Anterior cingulate cortex (tissue), 58 donors: ENCODE measurements at places on chromosomes 4 and X.

DNA sequence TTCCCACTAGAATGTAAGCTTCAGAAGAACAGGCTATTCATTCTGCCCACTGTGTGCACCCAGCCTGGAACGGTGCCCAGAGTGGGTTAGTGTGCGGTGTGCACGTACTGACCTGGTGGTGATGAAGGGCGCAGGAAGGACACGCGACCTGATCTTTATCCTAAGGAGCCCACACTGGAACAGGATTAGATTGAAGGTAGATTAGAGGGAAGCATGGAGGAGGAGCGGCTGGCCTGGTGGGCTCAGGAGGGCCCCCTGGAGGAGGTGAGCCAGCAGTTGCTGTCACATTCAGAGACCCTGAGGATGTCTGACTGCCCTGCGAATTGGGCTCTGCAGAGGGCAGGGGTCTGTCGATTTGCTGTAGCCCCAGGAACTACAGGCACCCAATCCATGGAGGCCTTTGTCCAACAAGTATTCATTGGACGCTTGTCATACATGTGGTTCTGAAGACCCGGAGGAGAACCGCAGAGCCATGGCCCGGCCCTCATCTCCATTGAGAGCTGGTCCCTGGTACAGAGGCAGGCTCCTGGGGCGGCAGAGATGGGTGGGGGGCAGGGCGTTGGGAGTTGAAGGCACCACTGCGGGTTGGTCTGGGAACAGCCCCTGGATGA lies 73.2 kb downstream of the HTRA3 start:
- DNase-seq = no peak

DNA sequence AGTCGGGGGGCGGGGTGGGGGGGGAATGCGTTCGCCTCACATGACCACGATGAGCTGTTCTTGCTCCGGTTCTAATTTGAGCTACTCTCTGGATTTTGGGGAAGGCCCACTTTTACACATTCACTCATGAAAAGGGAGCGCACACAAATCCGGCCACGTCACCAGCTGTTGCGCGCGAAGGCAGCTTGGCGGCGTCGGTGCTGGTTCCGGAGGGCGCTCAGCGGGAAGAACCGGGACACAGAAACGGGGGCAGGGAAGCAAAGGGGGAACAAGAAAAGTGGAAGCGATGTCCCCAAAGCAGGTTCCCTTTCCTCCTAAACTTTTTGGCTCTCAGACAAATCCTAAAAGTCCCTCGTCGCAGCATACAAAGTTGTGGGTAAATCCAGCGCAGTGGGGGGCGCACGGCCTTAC lies 605 bp downstream of the ANXA5 start:
- DNase-seq = peak; percentile 66

DNA sequence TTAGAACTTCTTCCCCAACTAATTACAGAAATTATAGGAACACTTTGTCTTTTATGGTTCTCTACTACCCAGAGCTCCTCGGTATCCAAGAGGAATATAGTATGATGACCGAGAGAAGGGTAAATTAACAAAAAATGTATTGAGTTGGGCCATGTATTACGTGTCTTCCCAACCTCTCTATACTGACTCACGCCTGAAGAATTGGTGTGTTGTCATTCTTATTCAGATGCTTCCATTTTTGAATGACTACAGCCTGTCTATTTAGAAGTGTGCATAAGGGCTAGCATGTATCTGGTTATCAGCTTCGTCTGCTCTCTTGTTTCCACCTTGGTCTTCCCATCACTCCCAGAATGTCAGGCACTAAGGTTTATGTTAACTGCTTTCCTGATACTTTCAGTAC lies 24.5 kb upstream of the SCD5 start:
- DNase-seq = no peak

DNA sequence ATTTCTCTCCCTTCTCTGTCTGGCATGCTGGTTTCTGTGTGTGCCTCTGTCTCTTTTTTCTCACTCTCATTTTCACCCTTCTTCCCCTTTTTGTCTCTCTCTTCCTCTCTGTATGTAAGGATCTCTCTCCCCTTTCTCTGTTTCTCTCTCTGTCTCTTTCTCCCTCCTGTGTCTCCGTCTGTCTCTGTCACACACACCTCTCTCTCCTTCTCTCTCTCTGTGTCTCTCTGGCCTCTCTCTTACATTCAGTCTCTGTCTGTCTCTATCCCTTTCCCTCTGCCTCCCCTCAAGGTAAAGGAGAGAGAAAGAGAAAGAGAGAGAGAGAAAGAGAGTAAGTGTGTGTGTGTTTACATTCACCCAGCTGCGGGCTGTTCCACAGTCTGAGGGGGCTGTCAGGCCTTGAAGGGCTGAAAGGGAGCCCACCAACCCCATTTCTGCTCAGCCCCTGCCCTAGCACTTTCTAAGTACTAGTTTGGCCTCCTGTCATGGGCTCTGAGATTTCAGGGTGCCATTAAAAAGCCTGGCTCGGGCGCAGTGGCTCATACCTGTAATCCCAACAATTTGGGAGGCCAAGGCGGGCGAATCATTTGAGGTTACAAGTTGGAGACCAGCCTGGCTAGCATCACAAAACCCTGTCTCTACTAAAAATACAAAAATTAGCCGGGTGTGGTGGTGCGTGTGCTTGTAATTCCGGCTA lies 9.6 kb upstream of the TSPYL2 start:
- no peak for DNase-seq

DNA sequence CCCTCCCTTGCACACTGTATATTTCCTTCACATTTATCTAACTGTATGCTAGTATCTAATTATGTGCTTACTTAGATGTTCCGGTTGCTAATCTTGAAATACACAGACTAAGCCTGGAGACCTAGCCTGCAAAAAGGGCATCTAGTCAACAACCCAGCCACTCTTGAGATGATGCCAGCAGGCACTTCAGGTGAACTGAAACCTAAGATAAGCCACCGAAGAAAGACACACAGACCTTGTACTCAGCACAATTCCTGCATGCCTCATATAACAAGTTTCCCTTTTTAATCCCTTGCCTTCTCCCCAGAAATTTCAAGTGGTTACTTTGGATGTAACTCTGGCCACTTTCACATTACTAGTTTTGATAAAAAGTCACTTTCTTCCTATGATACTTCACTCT lies 2506.6 kb downstream of the ARAP2 start:
- DNase-seq = no peak

GRCh38 chr4:101205916-101206315 lies 141.4 kb downstream of the PPP3CA start:
- DNase-seq = no peak

GRCh38 chr4:52212702-52213101 lies 161.6 kb downstream of the SPATA18 start:
- no peak for DNase-seq

DNA sequence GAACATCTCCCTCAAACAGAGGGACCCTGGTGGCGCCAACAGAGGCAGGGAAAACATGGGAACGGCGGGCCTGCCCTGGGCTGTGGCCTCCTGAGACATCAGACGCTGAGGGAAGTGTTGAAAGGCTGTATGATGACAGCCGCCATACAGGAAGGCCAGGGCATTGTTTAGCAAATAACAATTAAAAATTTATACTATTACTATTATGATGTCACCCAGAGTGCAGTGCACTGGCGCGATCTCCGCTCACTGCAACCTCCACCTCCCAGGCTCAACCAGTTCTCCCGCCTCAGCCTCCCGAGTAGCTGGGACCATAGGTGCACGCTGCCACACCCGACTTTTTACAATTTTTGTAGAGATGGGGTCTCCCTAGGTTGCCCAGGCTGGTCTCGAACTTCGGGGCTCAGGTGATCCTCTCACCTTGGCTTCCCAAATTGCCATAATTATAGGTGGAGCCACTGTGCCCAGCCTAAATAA lies 54.6 kb downstream of the CPZ start:
- DNase-seq = no peak

DNA sequence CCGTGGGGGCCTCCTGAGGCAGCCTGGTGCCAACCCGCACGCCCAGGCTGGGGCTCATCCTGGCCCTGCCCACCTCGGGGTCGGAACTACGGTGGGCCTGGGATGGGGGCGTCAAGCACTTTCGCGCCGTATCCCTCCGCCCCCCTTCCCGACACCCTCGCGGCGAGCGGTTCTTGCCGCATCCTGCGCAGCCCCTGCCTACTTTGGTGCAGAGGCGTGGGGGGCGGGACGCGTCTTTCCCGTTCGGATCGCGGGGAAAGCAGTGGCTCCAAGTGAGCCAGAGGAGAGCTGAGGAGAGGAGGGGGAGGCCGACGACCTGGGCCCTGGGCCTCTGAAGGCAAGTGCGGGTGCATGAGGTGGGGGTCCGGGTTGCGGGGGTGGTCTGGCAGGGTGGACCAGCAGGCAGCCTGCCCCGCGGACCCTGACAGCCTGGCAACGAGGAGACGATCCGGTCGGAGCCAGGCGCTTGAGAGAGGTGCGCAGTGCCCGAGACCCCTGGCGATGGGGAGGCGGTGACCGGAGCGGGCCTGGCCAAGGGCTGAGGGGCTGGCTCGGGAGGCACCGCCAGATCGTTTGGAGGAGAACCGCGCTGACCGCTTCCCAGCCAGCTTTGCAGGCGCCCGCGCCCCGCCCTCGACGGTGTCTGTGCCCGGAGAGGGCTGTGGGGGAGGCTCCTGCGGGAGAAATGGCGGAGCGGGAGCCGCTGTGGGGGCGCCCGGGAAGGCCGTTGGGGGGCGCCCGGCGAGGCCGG lies at the start of gene GPRASP2:
GPRASP2 (plus strand) TSS at position 233 of the 751 bp plus-strand sequence. CDS start 2,422 bp downstream, outside the sequence.
- no peak for DNase-seq

- no peak for DNase-seq
Measured at GRCh38 chr4:137739391-137739790, 207.1 kb upstream of the PCDH18 start.

GRCh38 chrX:40273356-40274050 lies 175.7 kb upstream of the BCOR start:
- no peak for DNase-seq

DNA sequence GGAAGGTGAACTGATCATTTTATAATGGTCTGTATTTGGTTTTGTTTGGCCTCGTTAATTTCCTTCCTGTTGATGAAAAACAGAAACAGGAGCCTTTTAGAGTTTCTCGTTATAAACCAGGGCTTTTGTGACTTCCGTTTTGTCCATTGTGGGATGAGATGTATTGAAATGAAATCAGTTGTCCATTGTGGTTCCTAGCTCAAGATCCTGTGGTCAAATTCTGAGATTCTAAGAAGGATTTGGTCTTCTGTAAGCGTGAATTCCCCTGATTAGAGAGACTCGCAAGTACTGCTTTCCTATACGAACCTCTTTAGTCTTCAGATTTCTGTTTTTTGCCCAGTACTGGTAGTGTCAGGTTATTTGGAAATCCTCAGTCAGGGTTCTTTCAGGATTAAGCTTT lies 101.7 kb downstream of the RAPGEF2 start:
- DNase-seq = no peak

- no peak for DNase-seq
Measured at GRCh38 chrX:56785442-56785841, 56.4 kb downstream of the NBDY start.

- DNase-seq = no peak
Measured at GRCh38 chr4:38097818-38098217, 137.6 kb downstream of the PTTG2 start.

- DNase-seq = no peak
Measured at GRCh38 chr4:139189972-139190371, 13.0 kb upstream of the ELF2 start.

GRCh38 chrX:39953879-39954278 lies 143.9 kb downstream of the BCOR start:
- no peak for DNase-seq

DNA sequence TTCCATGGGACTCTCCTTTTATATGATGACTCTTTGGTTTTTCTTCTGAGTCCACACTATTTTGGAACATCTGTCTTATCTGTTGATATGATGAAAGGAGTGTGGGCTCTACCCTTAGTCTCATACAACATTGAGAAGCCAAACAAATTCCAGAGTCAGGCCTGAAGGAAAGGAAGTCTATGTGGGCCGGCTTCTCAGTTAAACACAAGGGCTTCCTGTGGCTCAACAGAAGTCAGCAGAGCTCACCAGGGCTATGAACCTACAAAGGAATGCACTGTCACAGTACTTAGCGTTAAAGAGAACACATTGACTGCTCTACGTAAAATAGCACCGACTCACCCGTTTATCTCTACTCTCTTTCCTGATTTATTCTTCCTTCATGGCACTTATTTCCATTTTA lies 641.0 kb upstream of the FRG1 start:
- no peak for DNase-seq

- DNase-seq = no peak
Measured at GRCh38 chrX:131617182-131617581, 73.3 kb downstream of the OR13H1 start.

DNA sequence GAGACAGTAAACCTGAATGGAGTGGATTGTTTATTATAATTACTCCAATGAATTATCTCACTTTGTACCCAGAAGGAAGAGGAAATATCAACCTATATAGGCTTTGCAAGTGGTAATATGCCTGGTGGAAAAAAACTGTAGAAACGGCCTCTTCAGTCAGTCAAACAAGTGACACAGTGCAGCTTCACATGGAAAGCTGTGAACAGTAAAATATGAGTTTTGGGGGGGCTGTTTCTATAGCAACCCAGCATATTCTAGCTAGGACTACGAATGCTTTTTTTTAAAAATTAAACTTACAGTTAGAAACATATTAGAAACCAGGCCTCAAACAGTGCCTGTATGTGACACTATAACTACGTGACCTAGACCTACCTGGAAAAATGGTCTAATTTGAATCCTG lies 150.1 kb downstream of the PPP1R2C start:
- no peak for DNase-seq

DNA sequence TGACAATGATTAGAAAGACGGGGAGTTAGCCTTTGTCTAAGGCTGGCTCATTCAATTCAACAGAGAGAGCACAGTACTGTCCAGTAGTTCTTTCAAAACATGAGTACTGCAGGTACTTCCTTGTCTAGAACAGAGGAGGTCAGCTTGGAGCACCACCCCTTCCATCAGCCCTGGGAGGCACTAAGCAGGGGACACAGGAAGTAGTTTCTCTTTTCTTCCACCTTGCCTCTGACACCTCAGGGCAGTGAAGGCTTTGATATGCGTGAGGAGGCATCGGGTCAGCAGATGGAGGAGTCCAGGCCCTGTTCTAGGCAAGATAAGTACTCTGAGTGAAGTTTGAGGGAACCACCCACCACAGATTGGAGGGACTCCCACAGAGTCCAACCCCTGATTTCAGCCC lies 33.1 kb downstream of the MAGEB10 start:
- no peak for DNase-seq

- DNase-seq = no peak
Measured at GRCh38 chr4:3717241-3717640, 48.9 kb upstream of the ADRA2C start.

DNA sequence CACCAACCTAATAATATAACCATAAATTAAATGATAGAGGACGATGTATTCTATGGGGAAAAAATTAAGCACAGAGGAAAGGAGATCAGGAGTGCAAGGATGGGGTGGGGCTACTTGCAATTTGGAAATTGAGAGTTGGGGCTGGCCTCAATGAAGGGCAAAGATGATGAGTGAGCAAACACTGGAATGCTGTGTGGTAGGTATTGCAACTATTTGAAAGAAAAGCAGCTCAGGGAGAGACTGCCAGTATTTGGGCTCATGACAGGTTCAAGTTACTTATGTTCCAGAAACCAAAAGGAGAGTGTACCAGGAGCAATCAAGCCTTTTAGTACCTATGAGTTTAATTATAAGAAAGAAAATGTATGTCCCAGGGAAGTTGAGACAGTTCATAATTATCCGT lies 47.4 kb downstream of the ASIC5 start:
- no peak for DNase-seq

GRCh38 chr4:58962424-58962823 lies 1852.2 kb upstream of the IGFBP7 start:
- no peak for DNase-seq

- no peak for DNase-seq
Measured at GRCh38 chrX:21376636-21377035, 2.4 kb downstream of the CNKSR2 start.

GRCh38 chr4:2862528-2862927 lies 18.9 kb downstream of the ADD1 start:
- DNase-seq = no peak
